Right ventricle myocardium inferior (tissue), 1 donor: ENCODE measurements at places on chromosomes 2 and 18. TPM values are rescaled to one million over a fixed set of nuclear protein-coding genes. Genes with fewer than 3 reads are reported as not detected.

GRCh38 chr2:175729049-175729706 lies 272.9 kb downstream of the LNPK start:
- no peak for DNase-seq

DNA sequence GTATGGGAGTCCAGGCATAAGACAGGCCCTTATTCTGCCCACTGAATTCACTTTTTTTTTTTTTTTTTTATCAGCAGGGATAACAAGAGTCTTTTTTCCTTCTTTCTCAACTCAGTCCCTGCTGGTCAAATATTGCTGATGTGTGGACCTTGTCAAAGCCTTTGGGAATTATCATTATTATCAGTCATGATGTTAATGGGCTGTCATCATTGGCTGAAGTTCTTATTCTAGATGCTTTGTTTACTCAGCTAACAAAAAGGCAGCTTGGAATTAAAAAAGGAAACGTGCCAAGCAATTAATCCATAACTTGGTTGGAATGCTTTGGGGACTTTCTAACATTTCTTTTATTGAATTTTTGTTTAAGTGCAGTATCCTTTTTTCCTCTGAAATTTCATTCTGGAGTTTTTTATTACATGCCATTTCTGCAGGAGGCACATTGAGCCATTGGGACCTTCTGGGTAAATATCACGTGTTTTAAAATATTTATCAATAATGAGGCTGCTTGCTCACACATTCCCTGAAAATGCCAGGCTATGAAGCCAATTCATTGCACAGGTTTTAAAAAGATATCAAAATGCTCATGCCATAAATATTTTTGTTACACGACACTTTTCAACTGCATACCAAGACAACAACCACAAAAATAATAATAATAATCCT lies 246.3 kb downstream of the TXNL1 start:
- no peak for DNase-seq

DNA sequence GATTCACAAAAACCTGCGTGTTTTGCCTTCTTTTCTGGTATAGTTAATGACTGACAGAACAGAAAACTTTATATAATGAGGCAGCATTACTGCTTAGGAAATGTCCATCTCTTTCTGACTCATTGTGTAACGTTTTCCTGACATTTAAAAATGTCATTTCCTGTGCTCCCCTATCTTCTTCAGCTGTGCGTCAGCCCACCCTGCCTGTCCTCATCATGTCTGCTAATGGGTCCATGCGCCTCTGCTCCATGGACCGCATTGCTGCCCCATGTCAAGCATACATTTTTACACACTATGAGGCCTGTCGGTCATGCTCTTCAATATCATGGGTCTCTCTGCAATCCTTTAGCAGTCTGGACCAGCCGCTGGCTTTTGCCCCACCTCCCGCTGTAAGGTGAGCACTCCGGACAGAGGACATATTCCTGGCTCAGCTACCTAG lies 234.3 kb downstream of the CDCA7 start:
- no peak for DNase-seq

DNA sequence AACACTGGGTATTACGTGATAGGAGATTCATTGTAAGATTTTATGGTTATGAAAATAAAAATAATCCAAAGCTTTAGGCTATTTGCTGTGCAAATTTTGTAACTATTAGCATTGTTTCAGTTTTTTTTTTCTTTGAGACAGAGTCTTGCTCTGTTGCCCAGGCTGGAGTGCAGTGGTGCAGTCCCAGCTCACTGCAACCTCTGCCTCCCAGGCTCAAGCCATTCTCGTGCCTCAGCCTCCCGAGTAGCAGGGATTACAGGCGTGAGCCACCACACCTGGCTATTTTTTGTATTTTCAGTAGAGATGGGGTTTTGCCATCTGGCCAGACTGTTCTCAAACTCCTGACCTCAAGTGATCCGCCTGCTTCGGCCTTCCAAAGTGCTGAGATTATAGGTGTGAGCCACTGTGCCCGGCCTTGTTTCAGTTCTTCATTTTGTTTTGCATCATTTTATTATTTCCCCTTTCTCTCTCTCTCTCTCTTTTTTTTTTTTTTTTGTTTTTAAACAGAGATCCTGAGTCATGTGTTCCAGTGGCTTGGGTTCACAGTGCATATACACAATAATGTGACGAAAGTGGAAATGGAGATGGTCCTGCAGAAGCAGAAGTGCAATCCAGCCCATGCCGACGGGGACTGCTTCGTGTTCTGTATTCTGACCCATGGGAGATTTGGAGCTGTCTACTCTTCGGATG lies 25.8 kb downstream of the CASP10 start:
- peak; percentile 78 for DNase-seq

The PTPN4 gene
- total RNA-seq: 40.4 TPM

The METAP1D gene
- 6.7 TPM for total RNA-seq

DNA sequence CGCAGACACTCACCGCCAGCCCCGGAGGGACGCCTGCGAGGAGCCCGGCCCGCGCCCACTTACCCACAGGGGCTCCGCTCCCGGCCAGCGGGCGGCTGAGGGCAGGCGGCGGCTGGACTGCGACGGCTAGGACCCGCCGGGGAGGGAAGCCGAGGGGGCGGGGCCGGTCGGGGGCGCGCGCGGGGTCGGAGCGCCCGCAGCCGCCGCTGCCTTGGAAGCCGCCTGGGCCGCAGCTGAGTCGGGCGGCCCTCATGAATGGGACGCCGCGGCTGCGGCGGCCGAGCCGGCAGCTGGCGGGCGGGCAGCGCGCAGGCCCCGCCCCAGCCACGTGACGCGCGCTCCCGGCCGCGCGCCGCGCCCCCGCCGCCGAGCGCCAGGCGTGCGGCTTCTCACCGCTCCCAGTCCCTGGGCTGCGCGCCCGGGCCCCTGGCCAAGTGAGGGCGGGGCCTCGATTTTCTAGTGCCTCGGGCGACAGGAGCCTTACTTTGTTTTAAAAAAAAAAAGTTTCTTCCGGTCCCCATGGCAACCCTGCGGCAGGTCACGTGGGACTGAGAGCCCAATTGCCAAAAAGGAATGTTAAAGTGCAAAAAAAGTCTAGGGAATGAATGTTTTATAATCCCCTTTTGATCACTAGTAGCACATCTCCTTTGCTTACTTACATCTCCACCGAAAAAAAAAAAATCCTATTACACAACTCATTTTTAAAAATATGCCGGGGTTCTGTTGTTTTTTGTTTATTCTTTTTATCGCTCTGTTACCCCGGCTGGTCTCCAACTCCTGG lies at the start of gene LPIN2:
LPIN2 (minus strand) TSS at position 121 of the 781 bp plus-strand sequence. CDS start 52,304 bp downstream, outside the sequence.
- peak; percentile 100 for DNase-seq

GRCh38 chr18:59357928-59358327 lies 1.1 kb downstream of the LMAN1 start:
- no peak for DNase-seq

The FANCL gene
- 10.4 TPM for total RNA-seq

DNA sequence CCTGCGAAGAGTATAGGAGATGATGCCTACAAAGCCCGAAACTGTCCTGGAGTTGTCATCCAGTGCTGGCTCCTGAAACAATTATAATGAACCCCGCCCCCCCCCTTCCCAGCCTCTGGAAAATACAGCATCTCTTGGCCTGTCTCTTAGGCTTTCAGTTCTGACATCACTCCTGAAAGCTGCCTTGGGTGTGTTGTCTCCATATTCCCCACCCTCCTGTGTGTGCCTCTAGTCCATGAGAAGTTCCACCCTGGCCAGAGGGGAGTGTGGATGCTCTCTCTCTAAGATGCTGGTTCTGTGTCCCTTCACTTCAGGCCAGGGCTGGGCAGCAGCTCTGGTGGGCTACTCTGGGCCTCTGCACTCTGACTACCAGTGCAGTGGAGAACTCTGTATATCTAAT lies 58.9 kb upstream of the TGFA start:
- no peak for DNase-seq

DNA sequence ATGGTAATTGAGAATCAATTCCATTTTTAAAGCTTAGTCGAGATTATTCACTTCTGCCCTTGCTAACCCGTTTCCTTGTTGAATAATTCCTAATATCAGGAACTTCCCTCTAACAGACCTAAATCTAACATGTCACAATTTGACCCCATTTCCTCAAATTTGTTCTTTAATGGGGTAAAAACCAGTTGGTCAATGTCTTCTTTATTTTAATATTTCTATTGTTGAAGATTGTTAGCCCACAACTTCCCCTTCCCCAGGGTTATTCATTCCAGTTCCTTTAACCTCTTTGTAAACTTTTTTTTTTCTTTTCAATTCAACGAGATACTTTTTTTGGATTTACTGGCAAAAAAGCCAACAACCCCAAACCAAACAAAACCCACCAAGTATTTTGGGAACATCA lies 7.3 kb downstream of the TNFRSF11A start:
- no peak for DNase-seq

DNA sequence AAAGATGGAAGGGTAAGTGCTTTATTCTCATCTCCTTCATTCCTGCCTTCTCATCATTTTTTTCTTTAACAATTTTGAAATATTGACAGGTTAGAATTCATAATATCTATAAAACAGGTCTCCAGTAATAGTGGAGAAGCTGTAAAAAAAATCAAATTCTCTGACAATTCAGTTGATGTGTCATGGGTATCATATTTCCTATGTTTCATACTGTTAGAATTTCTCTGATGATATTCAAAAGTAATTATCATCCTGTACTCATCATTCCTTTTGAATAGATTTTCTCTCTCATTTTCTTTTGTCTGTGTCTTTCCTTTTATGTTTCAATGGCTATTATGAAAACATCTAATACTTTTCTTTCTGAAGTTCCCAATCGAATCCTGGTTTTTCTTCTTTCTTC lies 97.7 kb downstream of the CPS1 start:
- DNase-seq: no peak

- DNase-seq: peak; percentile 86
These were observed 14.8 kb upstream of the BIN1 start for GRCh38 chr2:127121776-127122176.

- DNase-seq: no peak
These were observed 16.1 kb upstream of the OTOS start for GRCh38 chr2:240156435-240157146.

DNA sequence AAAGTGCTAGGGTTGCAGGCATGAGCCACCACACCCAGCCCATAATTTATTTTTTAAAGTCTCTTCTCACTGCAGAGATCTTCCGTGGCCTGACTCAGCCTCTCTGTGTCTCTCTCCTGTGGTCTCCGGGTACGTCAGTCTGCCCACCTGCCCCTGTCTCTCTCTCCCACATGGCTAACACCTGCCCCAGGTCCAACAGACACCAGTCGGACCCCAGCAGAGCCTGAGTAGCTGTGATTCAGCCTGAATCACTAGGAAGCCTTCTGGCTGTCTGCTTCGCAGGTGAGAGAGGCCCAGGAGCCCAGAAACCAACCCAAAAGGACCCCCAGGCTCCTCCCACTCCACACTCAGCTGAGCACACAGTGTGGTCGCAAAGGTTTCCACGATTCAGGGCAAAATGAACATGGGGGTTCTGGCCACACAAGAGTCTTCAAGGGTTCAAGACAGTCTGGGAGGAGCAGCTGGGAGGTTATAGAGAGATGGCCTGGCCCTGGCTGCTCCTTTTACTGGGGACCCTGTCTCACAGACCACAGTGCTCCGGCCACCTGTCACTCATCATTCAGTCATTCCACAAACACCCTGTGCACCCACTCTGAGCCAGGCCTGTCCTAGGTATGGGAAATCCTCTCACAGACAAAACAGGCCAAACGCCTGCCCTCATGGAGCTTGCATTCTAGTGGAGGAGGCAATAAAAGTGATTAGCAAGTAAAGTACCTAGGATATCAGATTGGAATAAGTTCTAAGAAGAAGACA lies 8.6 kb downstream of the RUFY4 start:
- DNase-seq: no peak

The C2orf80 gene
- total RNA-seq: not detected

GRCh38 chr18:7329016-7329415 lies 98.1 kb downstream of the LRRC30 start:
- DNase-seq: no peak

DNA sequence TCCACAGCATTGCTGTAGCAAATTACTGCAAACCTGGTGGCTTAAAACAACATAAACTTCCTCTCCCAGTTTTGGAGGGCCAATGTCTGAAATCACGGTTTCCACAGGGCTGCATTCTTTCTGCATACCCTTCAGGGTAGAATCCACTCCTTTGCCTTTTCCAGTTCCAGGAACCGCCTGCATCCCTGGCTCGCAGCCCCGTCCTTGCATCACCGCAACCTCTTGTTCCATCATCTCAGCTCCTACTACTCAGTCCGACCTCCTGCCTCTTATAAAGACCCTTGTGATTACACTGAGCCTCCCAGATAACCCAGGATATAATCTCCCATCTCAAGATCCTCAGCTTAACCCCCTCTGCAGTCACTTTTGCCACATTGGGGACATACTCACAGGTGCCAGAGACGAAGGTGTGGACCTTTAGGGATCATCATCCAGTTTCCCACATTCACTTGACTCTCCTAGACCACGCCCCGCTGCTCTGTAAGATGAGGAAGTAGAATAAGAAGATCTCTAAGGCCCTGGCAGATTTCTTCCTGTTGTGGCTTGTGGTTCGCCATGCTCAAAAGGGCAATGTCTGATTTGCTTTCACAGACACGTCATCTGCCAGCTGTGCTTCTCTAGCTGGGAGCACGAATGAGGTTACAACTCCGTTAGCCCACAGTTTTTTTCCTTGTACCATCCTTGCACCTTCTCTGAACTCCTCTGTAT lies 103.6 kb upstream of the AGAP1 start:
- no peak for DNase-seq

DNA sequence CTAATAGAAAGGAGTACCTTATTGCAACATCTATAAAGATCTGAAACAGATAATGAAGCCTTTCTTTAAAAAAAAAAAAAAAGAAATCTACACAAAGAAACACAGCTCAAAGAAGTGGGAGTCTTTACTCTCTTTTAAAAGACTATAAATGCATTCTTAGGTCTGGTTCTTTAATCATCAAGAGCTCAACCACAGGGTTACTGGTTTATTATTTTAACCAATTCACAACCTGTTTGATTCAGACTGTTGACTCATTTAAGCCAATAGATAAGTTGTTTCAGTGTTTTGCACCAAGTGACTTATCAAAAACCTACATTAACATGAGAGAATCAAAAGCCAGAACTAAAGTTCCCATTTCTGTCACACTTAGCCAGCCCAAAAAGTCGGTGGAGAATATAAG lies 93.1 kb downstream of the TCF4 start:
- DNase-seq: no peak

- DNase-seq: no peak
These were observed 120.6 kb upstream of the ZBTB14 start for GRCh38 chr18:5416112-5416511.
